ENCODE measurements at places on chromosomes 4 and X.

- DNase-seq: no peak
These were observed 1.3 kb downstream of the GABRE start for GRCh38 chrX:151973060-151973661.

GRCh38 chrX:131405497-131405896 lies 116.4 kb upstream of the IGSF1 start:
- DNase-seq: no peak

DNA sequence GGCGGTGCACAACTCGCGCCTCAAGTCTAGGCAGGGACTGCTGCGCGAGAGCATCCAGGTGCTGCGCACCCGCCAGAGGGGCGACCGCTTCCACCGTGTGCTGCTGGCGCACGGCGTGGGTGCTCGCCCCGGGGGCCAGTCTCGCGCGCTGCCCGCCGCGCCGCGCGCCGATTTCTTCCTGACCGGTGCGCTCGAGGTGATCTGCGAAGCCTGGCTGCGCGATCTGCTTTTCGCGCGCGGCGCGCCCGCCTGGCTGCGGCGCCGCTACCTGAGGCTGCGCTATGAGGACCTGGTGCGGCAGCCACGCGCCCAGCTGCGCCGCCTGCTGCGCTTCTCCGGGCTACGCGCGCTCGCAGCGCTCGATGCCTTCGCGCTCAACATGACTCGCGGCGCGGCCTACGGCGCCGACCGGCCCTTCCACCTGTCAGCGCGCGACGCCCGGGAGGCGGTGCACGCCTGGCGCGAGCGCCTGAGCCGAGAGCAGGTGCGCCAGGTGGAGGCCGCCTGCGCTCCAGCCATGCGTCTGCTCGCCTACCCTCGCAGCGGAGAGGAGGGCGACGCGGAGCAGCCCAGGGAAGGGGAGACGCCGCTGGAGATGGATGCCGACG lies 1.3 kb downstream of the CHST7 start:
- DNase-seq: no peak

GRCh38 chr4:110615353-110616237 lies 7.3 kb downstream of the PITX2 start:
- no peak for DNase-seq

DNA sequence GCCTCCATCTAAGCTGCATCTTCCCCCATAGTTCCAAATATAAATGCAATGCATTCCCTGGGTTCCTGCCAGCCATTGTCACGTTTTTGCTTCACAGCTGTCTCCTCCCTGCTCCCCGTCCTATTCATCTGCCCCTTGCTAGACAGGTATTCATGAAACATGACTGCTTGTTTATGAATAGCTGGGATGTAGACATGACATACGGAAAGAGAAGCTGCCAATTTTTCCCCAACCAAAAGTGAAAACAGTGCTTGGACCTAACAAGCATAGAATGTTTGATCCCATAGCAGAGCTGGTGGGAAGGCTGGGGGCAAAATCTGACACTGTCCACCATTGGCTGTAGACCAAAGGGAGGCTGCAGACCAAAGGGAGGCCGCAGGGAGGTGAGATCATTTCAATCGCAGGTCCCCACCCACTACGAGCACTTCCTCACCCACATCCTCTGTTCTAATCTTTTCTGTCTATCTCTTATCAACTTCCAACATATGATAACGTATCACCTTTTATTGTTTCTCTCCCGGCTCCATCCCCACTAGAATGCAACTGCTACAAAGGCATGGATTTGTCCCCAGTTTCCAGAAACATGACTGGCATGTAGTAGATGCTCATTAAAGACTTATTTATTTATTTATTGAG lies 8.5 kb upstream of the GYG2 start:
- no peak for DNase-seq

- no peak for DNase-seq
These were observed 157.7 kb downstream of the CEP135 start for GRCh38 chr4:56106180-56107147.

Measured in astrocyte of the cerebellum (primary cell).